ENCODE measurements at places on chromosomes 1 and 21.

DNA sequence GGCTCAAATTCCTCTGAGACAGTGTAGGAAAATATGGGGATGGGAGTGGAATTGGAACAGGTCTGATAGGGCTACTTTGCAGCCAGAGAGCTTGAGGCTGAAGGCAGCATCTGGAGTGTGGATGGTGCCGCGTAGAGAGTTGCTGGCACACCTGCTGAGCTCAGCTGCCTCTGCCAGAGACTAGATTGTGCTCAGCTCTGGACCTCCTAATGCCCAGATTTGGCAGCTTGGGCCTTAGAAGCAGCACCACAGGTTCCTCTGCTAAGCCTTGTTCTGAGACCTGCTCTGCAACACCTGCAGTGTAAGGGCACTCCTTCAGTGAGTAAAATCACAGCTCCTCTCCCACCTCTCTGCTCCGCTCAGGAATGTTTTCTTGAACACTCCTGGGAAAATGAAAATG lies 23.3 kb downstream of the ACOT11 start:
- DNase-seq: no peak

DNA sequence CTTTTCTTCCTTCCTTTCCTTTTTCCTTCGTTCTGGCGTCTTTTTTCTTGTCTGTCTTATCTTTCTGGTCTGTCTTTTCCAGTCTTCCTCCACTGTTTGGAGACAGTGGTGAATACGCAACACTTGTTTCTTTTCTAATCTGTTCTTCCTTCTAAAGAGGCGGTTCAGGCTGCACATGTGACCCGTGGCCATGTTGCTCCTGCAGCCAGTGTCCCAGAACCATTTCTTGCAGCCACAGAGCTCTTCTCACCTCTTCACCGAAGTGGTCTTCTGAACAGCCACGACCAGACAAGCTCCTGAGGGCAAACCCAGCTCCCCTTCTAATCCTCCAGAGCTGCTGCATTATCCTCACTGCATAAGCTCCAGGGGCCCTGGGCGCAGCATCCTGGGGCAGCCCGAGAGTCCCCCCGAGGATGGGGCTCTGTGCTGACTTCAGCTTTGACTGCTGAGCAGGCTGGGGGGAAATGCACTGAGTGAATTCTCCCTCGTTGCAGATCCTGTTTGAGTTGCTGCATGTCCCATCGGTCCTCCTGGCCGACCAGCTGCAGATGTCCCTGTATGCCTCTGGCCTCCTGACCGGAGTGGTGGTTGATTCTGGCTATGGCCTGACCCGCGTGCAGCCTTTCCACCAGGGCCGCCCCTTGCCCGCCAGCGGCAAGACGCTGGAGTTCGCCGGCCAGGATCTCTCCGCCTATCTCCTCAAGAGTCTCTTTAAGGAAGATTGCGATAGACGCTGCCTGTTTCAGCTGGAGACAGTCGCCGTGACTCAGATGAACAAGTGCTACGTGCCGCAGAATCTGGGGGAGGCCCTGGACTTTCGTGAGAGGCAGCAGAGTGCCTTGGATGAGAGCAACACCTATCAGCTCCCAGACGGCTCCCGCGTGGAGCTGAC lies 70.4 kb downstream of the ACTL8 start:
- no peak for DNase-seq

- no peak for DNase-seq
These were observed 92.9 kb upstream of the TSPAN2 start for GRCh38 chr1:115182012-115182715.

GRCh38 chr1:185070051-185070450 lies 24.7 kb downstream of the RNF2 start:
- no peak for DNase-seq

GRCh38 chr1:112575154-112575804 lies 43.7 kb downstream of the ST7L start:
- no peak for DNase-seq

DNA sequence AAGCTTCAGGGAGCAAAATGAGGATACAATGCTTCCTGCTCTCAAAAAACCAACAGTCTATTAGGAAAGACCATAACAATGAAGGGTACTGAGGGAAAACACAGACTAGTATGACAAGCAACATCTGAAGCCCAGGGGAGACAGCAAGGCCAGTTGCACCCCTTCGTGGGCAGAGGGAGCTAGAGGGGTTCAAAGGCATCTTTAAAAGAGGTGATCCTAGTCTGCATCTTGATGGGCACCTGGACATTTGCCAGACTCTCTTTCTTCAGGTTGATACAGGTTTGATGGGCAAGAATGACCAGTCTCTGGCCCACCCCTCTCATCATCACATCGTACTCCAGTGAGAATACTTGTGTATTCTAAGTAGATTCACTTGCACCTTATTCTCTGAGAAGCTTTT lies 177.7 kb downstream of the VAV3 start:
- no peak for DNase-seq

DNA sequence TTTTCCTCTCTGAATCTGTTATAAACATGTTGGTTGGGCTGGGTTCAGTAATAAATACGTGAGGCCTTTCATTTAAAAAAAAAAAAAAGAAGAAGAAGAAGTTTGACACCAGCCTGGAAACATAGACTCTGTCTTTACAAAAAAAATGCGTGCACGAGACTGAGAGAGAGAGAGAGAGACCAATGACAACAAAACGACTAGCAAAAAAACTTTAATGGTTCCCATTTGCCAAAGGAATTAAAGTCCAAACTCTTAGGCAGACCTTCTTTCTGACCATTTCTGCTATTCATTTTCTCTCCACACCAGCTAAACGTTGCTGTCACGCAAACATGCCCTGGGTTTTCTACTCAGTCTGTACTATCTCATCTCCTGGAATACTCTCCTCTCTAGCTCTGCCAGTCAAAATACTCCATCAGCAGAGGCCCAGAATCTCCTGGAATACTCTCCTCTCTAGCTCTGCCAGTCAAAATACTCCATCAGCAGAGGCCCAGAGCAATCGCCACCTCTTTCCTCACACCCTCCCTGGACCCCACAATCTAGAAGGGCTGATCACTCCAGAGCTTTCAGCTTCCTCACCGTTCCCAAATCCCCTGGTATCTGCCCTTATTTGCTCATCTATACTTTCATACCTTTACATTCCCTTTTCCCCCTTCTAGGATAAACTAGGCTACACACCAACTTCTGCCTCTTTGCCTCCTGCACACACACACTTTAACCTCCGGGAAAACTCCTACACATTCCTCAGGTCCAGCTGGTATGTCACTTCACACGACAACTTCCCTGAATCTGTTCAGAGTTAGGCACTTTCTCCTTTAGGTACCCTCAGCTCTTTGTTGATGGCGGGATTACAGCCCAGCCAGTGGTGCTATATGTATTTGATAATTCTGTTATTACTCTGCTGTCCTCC lies 100.0 kb downstream of the CDC7 start:
- no peak for DNase-seq

- no peak for DNase-seq
These were observed 115.0 kb downstream of the TGFB2 start for GRCh38 chr1:218459878-218460711.

DNA sequence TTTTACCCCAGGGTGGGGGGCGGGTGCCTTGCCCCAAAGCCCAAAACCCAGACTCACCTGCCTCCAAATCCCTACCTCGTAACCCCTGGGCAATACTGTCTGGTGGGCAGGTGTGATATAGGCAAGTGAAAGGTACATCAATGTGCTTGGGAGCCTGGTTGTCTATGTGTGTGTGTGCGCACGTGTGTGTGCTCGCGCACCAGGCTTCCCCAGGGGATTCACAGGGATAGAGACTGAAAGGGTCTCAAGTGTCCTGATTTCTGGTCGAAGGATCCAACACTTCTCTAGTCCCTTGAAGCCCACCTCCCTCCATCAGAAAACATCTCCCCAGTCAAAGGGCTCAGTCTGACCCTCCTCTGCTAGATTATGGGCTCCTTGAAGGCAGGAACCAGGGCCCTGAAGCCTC lies 28.9 kb upstream of the EPB41 start:
- no peak for DNase-seq

GRCh38 chr1:211985556-211986264 lies 49.6 kb downstream of the INTS7 start:
- no peak for DNase-seq

DNA sequence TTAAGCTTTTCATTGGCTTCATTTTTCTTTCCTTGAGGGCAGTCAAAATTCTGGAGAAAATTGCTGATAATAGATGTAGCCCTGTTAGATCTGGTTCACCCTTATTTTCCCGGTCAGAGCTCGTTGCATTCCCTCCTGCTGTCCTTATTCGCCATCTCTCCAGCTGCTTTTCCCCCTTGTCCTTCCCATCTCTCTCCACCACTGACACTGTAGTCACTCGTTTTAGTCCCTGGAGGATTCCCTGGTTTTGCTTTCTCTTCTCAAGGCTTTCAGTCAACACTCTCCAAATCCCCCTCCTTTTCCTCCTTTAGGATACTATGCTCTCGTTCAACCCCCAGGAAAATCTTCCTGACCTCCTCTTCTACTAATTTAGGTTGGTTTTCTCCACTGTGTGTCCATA lies 83.1 kb downstream of the C21orf91 start:
- DNase-seq: no peak

DNA sequence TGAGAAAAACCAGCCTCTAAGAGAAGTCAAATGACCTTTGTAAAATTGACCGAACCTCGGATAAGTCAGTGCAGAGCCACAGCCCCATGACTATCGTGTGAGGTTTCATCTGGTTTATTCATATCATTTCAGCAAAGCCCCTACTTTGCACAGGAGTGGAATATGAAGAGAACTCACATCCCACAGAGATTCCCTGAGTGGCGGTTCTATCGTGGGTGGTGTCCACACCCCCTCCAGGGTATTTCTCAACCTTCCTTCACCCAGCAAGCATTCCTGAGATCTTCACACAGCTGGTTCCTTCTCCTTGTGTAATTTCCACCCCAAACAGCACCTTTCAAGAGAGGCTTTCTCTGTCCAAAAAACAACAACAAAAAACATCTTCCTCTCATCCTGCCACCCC lies 47.5 kb downstream of the EVA1C start:
- DNase-seq: no peak

- DNase-seq: no peak
These were observed 30.5 kb downstream of the LRRC3 start for GRCh38 chr21:44485796-44486195.

- no peak for DNase-seq
These were observed 243.2 kb upstream of the RAB4A start for GRCh38 chr1:229027622-229028182.

DNA sequence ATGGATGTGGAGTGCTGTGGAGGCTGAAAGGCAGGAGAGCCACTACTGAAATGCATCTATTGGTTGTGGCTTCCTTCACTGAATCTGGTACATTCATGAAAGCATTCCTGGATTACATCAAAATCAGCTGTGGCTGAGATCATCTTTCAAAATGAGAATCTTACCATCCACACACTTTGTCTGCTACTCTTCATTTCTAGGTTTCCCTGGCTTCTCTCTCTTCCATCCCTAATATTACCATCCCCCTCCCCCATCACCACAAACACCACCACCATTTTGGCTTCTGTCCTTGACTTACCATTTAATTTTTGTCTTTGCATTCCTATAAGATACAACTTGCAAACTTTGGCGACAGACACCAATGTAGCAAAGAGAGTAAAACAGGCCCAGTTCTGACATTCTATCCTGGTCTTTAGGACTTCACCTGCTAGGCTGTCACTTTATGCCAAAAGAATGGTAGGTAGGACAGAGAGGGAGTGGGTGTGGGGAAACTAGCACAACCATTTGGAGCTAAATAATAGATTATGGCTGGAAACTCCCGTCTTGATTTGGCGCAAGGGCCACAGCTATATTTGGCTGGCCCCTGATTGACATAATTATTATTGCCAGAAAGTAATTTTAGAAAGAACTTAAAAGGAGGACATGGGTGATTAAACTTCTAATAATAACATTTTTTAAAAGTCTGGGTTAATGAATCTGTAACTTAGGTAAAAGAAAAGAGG lies 15.1 kb upstream of the DUSP10 start:
- DNase-seq: no peak

GRCh38 chr1:39159224-39160036 lies 45.1 kb upstream of the MACF1 start:
- no peak for DNase-seq

GRCh38 chr1:162678439-162678838 lies 46.2 kb downstream of the DDR2 start:
- DNase-seq: no peak

- no peak for DNase-seq
These were observed 61.5 kb upstream of the ATP1B1 start for GRCh38 chr1:169044971-169045370.

DNA sequence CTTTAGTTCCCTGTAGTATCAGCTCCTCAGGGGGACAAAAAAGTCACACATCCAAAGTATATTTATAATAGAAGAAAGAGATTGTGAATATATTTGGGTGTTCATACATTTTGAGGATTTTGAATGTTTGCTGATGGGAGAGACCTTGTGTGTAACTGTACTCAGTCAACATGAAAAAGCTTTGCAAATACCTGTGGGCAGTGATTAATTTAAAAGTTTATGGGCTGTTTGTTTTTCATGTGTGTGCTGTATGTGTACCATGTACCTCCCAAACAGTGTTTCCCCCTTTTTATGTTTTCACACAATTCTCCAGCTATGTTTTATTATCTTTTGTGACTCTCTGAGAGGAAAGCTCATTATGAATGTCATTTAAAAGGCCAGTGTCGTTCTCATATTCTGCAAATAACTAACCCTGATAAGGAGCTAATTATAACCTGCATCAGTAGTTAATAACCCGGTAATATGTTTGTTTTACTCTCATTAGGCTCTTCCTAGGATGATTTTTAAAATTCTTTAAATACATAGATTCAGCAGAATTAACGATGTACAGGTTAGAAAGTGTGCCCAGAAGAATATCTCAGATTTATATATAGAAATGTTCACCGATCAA lies 271.5 kb downstream of the NFIA start:
- no peak for DNase-seq

- no peak for DNase-seq
These were observed 38.2 kb downstream of the ZBTB40 start for GRCh38 chr1:22489823-22490222.

- no peak for DNase-seq
These were observed 9.7 kb upstream of the AGO1 start for GRCh38 chr1:35873243-35873750.

GRCh38 chr1:96973605-96974004 lies 252.0 kb downstream of the PTBP2 start:
- no peak for DNase-seq

GRCh38 chr1:27589841-27590426 lies 14.0 kb downstream of the AHDC1 start:
- no peak for DNase-seq

- no peak for DNase-seq
These were observed 46.5 kb upstream of the CDC7 start for GRCh38 chr1:91454136-91454535.

DNA sequence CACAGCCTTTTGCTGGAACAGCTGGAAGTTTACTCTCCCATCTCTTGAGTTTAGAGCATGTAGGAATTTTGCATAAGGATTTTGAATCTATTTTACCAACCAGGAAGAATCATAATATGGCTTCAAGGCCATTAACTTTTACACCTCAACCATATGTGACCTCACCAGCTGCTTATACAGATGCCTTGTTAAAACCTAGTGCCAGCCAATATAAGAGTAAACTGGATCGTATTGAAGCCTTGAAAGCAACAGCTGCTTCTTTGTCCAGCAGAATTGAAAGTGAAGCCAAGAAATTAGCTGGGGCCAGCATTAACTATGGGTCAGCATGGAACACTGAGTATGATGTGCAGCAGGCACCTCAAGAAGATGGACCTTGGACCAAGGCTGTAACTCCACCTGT lies 65.4 kb downstream of the CEP350 start:
- DNase-seq: no peak

GRCh38 chr1:161787355-161787754 lies 21.2 kb downstream of the ATF6 start:
- no peak for DNase-seq

GRCh38 chr1:12125422-12126355 lies 41.1 kb upstream of the TNFRSF1B start:
- DNase-seq: no peak
